Natural killer cell treated with Interleukin-12 subunit alpha and Interleukin-12 subunit beta and Interleukin-15 and Interleukin-18, amount 100 ng/mL, for 72 hours (primary cell): ENCODE measurements at places on chromosomes 12 and 14.

DNA sequence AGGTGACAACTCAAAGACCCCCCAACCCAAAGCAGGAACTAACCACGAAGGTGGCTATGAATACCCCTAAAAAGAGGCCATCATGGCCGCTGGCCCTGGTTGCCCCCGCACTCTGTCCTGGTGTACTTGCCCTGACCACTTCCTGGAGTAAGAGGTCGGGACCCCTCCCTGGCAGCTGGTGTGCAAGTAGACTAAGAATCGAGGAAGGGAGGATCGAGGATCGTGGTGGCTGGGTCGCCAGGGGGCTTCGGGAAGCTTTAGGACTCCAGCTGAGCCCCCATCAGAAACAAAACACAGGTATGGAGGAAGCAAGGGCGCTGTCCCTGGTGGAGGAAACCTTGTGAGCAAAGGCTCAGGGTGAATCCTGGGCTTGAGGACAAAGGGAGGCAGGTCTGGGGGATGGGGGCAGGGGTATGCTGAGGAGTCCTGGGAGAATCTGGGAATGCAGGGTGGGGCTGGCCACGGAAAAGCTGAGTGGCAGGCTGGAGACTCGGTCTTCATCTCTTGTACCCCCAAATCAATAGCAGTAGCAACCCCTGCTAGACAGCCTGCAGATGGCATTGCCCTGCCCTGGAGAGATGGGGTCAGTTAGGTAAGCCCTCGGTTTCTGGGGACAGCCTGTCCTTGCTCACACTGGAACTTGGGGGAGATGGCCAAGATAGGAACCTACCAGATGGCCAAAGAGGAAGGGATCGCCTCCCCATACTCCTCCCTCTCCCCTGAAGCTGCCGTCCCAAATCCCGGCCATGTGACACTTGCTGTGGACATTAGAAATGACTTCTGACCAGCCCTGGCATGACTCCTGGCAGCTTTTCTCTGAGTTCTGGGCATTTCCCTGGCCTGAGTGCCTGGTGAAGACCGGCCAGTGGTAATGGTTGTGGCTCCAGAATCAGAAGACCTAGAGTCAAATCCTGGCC, 45.3 kb upstream of the ESRRB start:
- no peak for DNase-seq

- no peak for DNase-seq
These were observed 703 bp downstream of the TMED10 start for GRCh38 chr14:75175677-75176141.

- no peak for DNase-seq
These were observed 8.8 kb upstream of the CHGA start for GRCh38 chr14:92914087-92914656.

- DNase-seq = no peak
These were observed 25.4 kb downstream of the BATF start for GRCh38 chr14:75547552-75548250.

GRCh38 chr12:76548222-76548837, 11.2 kb downstream of the OSBPL8 start:
- no peak for DNase-seq

- no peak for DNase-seq
These were observed 7.7 kb downstream of the ENDOU start for GRCh38 chr12:47717443-47718193.

DNA sequence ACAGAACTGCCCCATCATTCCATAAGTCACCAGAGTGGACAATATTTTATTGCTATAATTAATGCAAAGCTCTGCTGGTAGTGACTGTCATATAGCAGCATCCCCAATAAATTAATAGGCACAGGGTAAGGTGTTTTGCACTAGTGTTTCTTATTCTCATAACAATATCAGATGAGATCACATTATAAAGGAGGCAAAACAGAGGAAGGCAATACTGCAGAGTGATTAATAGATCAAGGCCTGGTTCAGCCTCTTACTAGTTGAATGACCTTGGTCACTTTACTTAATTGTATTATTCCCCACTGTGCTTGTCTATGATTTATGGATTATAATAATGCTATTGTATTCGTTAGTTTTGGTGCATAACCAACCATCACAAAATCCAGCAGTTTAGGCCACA, 784.8 kb downstream of the VRK1 start:
- DNase-seq = no peak

- no peak for DNase-seq
These were observed 6.3 kb upstream of the NYNRIN start for GRCh38 chr14:24392325-24393091.

GRCh38 chr12:110928700-110929099, 8.3 kb upstream of the MYL2 start:
- DNase-seq = no peak

DNA sequence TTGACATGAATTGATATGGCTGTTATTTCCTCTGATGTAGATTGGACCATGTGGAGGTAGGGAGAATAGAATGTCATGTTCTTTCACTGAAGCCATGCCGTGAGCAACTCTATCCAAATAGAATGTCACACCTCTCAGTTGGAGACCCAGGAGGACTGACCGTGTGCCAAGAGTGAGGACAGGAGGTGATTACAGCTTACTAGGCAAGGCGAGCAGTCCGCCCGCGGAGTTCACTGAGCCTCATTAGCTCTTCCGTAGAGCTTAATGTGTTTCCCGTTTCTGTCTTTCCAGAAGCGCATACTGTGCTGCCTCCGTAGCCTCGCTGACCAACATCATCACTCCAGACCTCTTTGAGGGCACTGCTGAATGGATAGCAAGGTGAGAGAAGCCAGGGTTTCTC, 45.6 kb downstream of the FNTB start:
- no peak for DNase-seq
